ENCODE measurements at places on chromosomes 11 and 22.
A peak's percentile ranks its signal among the peaks of the same experiment; 100 is the strongest.

DNA sequence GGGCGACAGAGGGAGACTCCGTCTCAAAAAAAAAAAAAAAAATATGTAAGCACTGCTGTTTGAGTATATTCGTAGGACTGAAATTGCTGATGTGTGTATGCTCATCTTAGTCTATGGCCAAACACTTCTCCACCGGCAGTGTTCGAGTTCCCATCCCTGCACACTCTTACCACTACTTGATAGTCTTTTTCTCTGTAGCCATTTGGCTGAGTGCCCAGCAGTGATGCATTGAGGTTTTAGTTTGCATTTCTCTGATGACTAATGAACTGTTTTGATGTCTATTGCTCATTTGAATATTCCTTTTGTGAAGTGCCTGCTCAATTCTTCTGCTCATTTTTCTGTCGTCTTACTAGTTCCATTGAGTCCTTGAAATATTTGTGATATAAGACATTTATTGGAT is 1.9 kb downstream of the TIRAP start:
- DNase-seq: peak; percentile 41

- no peak for DNase-seq
Observed at GRCh38 chr11:10669258-10670033, 24.1 kb downstream of the IRAG1 start.

GRCh38 chr11:84524422-84525051 is 1102.6 kb downstream of the DLG2 start:
- DNase-seq: no peak

- DNase-seq: no peak
Observed at GRCh38 chr11:12143461-12144258, 33.3 kb downstream of the MICAL2 start.

DNA sequence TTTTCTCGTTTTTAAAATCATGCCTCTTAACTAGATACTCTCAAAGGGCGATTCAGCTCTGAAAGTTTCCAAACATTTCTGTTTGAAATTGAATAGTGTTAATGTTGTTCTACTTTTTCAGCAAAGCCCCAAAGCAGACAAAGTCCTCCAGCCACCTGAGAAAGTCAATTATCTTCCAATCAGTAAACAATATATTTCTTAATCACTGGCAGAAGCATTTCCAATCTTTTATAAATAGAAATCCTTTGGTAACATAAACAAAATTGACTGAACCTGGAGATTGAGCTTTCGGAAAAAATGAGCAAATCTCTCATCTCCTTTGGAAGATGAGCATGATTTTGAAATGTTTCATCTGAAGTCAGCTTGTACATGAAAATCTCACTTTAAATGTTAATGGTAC is 84.4 kb upstream of the FIBIN start:
- DNase-seq: no peak

DNA sequence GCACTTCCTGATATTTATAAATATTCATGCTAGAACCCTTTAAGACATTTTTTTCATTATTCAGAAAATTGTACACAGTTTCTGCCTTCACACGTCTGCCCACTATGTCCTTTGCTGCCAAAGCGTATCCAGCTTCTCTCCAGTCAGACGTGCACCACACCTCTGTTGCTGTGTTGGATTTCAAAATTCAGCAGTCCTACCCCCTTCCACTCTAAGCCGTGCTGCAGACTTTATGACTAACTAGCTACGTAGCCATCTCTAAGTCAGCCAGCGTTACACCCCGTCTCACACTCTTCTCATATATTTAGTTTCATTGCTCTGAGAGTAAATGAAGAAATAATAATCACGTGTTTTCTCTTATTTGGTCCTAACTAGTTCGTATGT is 28.2 kb upstream of the OPCML start:
- no peak for DNase-seq

DNA sequence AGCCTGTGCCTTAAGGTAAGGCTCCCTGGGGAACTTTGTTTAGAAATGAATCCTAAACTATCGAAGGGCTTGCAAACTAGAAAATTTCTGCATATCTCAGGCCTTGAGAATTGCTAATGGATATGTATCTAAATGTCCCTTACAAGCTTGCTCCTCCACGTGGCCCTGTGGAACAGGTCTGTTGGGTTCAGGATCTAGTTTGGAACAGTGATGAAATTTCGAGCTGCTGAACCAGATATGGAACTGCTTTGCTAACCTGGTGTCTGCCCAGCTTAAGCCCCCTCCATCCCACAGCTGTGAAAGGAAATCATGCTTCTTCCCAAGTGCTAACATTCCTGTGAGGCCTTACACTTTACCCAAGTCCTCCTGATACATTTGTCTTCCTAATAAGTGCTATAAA is 11.6 kb downstream of the SREBF2 start:
- DNase-seq: no peak

GRCh38 chr22:39773976-39774539 is 119.5 kb downstream of the ENTHD1 start:
- DNase-seq: no peak

- DNase-seq: no peak
Observed at GRCh38 chr11:44790211-44790610, 63.4 kb downstream of the TSPAN18 start.

- no peak for DNase-seq
Observed at GRCh38 chr11:57370251-57370650, 10.7 kb downstream of the PRG3 start.

DNA sequence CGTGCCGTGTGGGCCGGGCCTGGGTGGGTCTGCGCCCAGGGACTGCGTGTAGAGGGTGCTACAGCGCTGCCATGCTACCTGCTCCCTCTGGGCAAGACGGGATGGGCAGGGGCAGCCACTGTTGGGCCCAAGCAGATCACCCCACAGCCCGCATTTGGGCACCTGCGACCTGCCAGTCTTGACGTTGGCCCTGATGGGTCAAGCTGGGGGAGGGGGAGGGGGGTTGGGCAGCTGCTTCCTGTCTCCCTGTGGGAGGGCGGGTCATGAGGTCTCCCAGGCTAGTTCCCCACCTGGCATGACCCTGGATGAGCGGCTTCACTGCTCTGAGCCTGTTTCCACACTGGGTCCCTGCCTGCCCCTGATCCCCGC is 2.8 kb upstream of the RPS19BP1 start:
- DNase-seq: no peak

- no peak for DNase-seq
Observed at GRCh38 chr11:2440646-2441045, 3.7 kb downstream of the TRPM5 start.

- no peak for DNase-seq
Observed at GRCh38 chr22:46769191-46769675, 6.8 kb downstream of the TBC1D22A start.

DNA sequence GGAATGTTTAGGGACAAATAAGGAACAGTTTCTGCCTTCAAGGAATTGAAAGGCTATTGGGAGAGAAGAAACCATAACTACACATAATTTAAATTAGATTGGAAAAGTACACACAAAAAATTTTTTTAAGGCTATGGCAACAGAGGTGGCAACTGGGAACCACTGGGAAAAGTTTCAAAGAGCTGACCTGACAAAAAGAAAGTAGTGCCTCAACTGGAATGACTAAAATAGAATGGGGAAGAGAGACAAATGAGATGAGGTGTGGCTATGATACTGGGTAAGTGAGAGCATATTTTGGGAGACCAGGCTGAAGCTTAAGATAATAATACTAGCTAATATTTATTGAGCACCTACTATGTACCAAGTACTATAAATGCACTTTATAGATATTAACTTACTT is 2.9 kb upstream of the AKIP1 start:
- no peak for DNase-seq

GRCh38 chr11:33379947-33380346 is 122.8 kb downstream of the HIPK3 start:
- DNase-seq: no peak
